ENCODE measurements at places on chromosomes 2 and 18. TPM values are rescaled to one million over a fixed set of nuclear protein-coding genes. Genes with fewer than 3 reads are reported as not detected.

DSC1 gene
- total RNA-seq = not detected

DNA sequence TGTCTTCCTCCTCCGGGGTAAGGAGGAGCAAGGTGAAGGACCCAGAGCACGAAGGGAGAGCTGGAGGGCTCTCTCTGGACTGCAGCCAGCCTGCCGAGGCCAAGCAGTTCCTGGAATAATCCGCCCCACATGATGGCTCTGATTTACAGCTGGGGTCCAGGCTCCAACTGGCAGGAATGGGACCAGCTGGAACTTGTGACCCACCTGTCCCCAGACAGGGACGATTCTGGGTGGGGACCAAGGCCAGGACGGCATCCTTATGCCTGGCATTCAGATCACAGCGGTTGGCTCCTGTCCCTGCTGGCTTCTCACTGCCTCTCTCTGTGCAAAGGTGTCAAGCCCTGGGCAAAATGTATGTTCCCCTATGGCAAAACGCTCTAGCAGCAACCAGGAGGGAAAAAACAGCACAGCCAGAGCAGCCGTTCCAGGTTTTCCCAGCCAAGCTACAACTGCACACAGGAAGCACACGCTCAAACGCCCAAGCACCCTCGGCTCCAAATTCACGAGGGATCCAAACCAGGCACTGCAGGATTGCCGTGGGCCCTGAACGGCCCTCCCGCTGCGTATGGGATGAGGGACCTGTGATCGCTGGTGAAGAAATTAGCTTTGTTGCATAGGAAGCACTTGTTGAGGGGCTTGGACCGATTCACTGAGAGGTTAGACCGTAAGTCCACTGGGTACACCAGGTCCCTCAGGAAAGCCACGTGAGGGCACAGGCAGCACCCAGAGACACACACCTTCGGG is 35.8 kb downstream of the FAM178B start:
- H3K27ac ChIP-seq = no peak overlapping the region
- no peaks in the 10 kb centered on the region for H3K36me3 ChIP-seq
- no peak overlapping the region for H3K4me3 ChIP-seq
- DNase-seq = no peak
- H3K4me1 ChIP-seq = no peaks in the 10 kb centered on the region

NT5C1B gene
- not detected for total RNA-seq

DNA sequence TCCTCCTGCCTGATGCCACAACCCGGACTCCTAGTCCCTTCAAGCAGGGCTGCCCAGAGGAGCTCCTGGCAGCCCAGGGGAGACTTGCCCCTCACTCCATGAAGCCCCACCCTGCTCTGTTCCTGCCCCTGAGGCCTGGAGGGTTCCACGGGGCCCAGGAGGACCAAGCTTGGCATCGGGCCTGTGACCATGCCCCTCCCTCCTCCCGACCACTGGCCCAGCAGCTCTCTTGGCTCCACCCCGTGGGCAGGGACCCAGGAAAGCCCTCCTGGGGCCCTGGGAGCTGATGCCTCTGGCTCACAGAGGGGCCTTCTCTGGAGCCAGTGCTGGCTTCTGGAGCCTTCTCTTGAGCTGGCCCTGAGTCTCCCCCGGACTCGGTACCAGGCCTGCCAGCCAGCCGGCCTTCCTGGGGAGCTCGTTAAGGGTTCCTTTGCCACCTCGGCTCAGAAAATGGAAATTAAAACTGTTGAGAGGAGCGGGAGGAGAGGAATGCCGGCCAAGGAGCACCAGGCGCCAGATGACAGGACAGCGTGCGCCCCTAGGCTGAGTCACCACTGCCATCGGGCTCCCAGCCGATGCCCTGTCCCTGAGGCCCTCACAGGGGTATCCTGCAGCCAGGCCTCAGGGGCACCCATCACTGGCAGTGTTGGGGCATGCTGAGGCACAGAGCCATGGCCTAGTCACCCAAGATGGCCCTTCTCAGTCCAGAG is 40.6 kb upstream of the SNED1 start:
- peaks cover 13% of the 10 kb centered on the region for H3K4me1 ChIP-seq
- H3K4me3 ChIP-seq = no peak overlapping the region
- H3K36me3 ChIP-seq = no peaks in the 10 kb centered on the region
- H3K27ac ChIP-seq = no peak overlapping the region

DNA sequence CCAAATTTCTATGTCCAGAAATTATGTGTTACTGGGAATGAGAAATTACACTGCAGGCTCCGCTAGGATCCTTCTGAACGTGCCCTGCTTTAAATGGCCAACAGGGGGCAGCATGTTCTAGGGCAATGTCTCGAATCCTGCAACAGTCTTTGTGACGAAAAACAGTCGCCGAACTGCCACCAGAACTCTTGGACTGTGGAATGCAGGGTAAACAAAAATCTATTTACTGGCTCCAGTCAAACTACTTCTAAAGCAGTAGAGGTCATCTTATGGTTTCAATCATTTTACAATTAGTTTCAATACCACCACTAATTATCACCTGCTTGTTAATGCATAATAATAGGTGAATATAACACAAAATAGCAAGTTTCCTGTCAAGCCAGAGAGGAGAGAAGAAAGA is 9.8 kb upstream of the ZNF397 start:
- peak; percentile 79 for DNase-seq
- H3K4me3 ChIP-seq = no peak overlapping the region
- H3K27ac ChIP-seq = no peak overlapping the region
- no peaks in the 10 kb centered on the region for H3K27me3 ChIP-seq
- H3K36me3 ChIP-seq = no peaks in the 10 kb centered on the region

- no peaks in the 10 kb centered on the region for H3K36me3 ChIP-seq
- H3K4me3 ChIP-seq = no peak overlapping the region
- H3K27me3 ChIP-seq = no peaks in the 10 kb centered on the region
- no peak for DNase-seq
These were observed 53.4 kb downstream of the WIPF1 start for GRCh38 chr2:174544156-174544555.

EMILIN1 gene
- 24.8 TPM for total RNA-seq

NOL4 gene
- 0.65 TPM for total RNA-seq

GRCh38 chr18:76328140-76328539 is 166.9 kb downstream of the ZNF516 start:
- H3K4me1 ChIP-seq = no peaks in the 10 kb centered on the region
- H3K27me3 ChIP-seq = no peaks in the 10 kb centered on the region
- H3K4me3 ChIP-seq = no peak overlapping the region

CD8B2 gene
- total RNA-seq = 0.05 TPM

Data from liver (tissue), 10 donors.